ENCODE measurements at places on chromosomes 5 and 9.

GRCh38 chr5:28543473-28544098 is 1505.2 kb upstream of the CDH9 start:
- DNase-seq = no peak

GRCh38 chr5:90184764-90185163 is 224.8 kb downstream of the CETN3 start:
- DNase-seq = no peak

GRCh38 chr5:45796959-45797553 is 100.9 kb upstream of the HCN1 start:
- DNase-seq = no peak

- no peak for DNase-seq
Observed at GRCh38 chr9:5910413-5911057, 19.8 kb downstream of the MLANA start.

DNA sequence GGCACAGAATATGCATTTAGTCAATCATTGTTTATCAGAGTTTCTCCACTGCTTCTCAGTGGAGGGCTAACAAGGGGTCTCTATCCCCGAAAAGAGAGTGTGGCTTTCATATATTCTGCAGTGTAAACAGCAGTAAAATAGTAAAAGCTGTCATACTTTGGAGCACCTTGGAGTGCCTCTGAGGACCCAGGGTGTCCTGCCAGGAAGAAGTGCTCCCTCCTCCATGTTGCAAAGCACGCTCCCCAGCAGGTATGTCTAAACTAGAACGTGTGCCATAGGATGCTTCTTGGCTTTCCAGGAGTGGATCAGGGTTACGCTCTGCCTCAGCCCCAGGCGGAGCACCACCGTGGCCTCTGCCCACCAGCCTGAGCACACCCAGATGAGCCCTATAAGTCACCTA is 8.5 kb upstream of the TJP2 start:
- DNase-seq = no peak

DNA sequence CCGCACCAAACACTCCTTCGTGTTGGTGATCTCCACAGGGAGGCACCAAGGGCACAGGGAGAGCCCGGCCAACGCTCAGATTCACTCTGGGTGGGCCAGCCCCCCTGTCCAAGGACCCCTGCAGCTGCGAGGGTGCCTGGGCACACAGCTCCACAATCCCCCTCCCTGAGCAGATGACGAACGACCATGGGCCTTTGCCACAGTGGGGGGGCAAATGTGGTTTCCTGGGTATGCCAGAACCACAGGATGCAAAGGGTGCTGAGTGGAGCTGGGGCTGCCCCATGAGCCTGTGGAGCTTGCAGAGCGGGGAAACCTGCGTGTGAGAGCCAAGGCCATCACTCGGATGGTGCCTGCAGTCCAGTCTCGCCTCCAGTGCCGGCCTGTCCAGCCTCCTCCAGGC is 31.0 kb downstream of the LPCAT1 start:
- no peak for DNase-seq

DNA sequence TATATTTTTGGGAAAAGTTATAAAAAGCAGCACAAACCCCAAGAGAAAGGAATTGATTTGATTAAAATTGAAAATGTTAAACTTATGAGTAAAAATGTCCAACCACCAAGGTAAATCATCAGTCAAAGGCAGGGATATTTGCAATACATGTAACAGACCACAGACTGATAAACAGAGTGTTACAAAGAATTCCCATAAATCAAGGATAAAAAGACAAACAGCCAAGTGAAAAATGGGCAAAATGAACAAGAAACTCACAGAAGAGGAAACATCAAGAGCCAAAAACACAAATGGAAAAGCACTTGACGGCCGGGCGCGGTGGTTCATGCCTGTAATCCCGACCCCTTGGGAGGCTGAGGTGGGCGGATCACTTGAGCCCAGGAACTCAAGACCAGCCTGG is 81.3 kb upstream of the HRH2 start:
- DNase-seq = no peak

- no peak for DNase-seq
Observed at GRCh38 chr9:94084314-94084713, at the start of gene PTPDC1. TSS of gene PTPDC1 (plus strand) at chr9:94084464. CDS start at chr9:94084531, 67 bp downstream.

GRCh38 chr5:113215401-113216060 is 219.3 kb downstream of the TSSK1B start:
- no peak for DNase-seq

GRCh38 chr9:89746385-89747116 is 141.7 kb downstream of the GADD45G start:
- peak; percentile 61 for DNase-seq

DNA sequence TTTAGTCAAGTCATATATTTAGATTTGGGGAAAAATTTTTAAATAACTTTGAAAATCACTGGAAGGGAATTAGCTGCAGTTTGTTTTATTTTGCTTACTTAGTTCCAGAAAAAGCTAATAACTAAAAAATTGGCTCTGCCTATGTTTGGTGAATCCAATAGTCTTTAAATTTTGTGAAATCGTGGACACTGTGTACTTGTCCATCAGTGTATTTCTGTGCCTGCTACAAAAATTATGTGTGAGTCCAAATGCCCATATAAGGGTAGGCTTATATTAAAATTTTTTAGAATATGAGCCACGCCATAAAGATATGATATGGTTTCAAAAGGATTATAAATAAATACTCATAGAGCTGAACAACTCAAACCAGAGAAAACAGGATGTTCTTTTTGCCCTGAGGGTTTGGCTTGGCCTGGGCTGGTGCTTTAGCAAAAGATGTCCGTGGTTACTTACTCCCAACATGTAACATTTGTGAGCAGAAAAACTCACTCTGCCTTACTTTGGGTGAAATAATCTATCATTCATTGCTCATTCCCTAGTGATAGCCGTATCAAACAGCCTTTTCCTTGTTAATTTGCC is 133.2 kb upstream of the PRLR start:
- no peak for DNase-seq

DNA sequence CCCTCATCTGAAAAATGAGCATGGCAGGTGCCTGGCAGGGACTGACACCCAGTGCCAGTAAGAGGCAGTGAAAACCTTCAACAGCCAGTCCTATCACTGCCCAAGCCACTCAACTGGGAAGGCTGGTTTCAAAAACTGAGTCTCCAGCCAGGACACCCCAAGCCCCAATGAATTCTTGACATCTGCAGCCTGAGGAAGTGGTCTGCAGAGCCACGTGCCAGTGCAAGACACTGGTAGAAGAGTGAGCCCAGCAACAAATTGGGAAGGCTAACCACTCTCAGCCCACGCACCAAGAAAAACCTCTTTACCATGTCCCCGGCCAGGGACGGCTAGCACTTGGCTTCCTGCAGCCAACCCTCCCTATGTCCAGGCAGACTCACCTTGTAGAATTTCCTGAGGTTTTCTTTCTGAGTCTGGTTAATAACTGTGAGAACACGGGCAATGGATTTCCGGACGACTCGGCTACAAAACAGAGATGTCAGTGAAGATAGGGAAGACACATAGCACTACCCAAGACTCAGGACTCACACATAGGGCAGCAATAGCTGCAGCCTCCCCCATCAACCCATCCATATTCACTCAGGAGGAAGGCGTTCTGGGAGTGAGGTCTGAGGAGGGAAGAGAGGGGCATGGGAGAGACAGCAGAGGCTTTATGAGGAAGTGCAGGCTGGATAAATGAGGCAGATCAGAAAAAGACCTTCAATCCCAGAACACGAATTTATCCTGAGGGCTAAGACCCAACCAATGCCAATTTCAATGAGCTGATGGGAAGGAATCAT is 1.8 kb downstream of the RPL35 start:
- no peak for DNase-seq

DNA sequence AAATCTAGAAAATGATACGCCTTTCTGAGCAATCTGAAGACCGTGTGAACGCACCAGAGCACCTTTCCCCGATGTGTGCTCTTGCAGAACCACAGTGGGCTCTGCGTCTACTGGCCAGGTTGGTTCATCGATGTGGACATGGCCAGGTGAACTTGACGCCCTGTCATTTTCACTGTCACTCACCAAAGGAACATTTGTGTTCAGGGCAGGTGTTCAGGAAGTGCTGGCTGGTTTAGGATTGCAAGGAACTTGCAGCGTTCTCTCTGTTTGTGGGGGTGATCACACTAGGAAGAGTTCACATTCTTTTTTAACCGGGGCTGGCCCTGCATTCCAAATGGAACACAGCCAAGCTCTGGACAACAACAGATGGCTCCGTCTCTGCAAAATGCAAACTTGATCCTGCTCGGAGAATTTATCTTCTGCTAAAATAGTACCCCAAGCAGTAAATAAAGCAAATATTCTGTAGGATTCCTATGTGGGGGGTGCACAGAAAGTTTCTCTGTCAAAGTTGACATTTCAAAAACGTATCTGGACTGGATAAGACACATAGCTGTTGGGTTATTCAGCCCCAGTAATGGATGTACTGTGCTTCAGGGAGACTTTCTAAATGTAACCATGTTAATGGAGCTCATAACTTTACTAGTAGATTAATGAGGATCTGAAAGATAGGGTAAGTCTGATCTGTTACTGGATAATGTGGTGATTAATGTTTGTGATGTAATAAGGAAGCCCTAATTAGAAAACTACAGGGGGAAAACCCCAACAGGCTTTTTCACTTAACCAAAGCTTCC is 45.7 kb upstream of the FANCC start:
- DNase-seq = no peak

GRCh38 chr5:36647046-36647445 is 40.6 kb downstream of the SLC1A3 start:
- DNase-seq = no peak

DNA sequence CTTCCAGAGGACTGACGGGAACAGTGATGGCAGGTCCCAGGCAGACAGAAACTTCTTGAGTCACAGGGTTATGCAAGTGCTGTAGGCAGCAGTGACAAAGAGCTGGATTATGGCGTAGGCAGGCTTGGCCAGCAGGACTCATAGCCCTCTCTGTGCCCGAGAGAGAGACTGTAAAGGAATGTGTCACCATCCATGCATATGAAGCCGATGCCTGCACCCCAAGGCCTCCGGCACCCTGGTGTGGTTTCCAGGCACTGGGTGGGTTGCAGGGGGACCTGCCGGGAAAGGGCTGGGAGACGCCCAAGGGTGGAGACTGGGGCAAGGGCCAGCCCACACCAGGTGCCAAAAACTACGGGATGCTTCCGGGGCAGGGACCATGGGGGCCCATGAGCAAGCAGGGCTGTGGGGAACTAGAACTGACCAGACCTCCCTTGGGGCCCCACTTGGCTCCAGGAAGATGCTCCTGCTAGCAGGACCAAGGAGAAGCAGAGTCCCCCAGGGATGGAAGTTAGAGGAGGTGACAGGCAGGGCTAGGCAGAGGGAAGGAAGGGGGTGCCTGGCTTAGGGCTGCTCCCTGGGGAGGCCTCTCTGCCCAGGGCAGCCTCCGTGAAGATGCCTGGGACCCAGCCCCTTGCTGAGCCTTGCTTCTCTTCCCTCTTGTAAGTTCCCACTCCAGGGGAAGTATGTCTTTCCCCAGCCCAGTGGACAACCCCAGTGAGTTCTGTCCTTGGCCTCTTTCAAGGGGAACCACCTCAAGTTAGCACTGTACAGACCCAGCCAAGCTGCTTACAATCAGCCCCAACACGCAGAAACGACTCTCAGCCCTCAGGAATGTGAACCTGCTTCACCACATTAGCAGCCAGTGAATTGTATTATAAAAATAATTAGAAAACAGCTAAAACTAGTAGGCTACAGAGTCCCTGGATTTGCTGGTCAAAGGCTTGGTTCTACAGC is 10.5 kb upstream of the IPPK start:
- DNase-seq = no peak

DNA sequence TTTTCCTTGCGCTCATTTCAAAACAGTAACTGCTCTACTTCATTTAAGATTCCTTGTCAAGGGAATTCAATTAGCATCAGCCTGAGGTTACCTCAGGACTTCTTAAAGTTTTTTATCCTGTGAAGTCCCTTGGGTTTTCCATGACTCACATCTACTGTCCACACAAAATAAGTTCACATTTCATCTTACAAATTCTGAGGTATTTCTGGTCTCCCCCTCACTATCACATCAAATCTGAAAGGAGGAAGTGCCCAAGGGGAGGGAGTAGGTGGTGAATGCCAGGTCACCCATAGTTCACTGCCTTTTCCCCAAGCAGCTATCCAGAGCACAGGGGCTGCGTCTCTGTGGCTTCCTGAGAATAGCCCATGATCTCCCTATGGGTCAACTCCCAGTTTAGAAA is 227.1 kb upstream of the NREP start:
- no peak for DNase-seq

- DNase-seq = no peak
Observed at GRCh38 chr5:133859073-133859472, 109.4 kb downstream of the C5orf15 start.

- DNase-seq = no peak
Observed at GRCh38 chr9:33881635-33882034, 64.7 kb downstream of the UBE2R2 start.

GRCh38 chr9:130956636-130957450 is 17.8 kb upstream of the FIBCD1 start:
- DNase-seq = no peak

DNA sequence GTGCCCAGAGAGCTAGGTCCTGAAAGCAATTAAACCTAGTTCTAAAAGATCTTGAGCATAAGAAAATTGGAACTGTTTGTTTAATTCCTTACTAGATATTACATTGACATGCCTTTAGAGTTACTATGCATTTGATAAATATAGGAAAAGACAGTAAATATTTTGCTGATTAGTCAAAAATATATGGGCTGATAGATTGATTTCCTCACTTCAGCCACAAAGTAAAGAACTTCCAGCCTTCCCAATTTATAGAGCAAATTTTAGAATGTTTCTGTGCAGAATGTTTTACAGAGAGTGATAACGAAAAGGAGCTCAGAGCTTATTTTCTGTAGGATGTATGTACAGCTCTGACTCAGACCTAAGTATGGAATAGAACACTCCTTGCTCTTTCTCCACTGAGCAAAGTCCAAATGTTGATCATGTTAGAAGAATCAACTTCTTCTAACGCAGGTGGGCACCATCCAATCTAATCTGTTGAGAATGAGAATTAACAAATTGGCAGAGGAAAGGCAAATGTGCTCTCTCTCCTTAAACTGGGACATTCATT is 72.9 kb upstream of the PAM start:
- no peak for DNase-seq

GRCh38 chr5:154370813-154371212 is 75.0 kb upstream of the SAP30L start:
- DNase-seq = no peak

GRCh38 chr5:95786821-95787418 is 35.6 kb downstream of the GLRX start:
- DNase-seq = no peak

DNA sequence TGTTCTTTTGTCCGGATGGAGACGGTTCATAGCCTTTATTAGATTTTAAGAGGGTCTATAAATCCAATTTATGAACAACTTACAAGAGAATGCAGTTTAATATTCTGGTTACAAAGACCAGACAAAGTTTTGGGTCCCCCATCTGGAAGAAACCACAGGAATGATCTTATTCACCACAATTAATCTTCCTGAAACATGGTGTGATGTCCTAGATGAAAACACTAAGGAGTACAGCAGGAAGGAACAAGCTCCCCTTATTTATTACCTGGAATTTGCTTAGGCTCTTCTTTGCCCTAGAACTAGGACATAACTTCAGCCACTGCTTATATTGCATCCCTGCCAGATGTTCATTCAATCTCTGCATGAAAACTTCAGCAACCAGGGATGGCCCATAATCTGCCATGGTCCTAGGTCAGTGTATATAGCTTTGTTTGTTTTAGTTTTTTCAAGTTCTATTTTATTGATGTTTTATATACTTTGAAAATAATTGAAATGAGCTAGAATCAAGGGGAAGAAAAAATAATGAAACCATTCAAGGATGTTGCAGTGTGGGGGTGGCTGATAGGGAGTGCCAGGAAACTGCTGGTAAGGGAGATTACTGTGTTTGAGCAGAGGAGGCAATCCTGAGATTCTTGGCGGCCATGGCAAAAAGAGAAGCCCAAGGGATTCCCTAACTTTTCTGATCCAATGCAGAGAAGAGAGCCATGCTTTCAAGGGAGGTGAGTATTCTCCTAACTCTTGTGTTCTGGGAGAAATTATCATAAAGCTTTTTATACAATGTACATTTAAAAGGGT is 16.8 kb downstream of the TXNDC8 start:
- DNase-seq = peak; percentile 50
